ENCODE measurements at places on chromosomes 6 and 20.

GRCh38 chr6:36593569-36594028 lies 563 bp upstream of the SRSF3 start:
- DNase-seq: peak; percentile 32

- DNase-seq: no peak
Observed at GRCh38 chr6:109722011-109722410, 30.9 kb downstream of the FIG4 start.

GRCh38 chr6:33632558-33633039 lies 11.5 kb downstream of the ITPR3 start:
- no peak for DNase-seq

GRCh38 chr6:48183811-48184605 lies 73.0 kb upstream of the PTCHD4 start:
- DNase-seq: no peak

GRCh38 chr20:42027746-42028268 lies 409.6 kb upstream of the CHD6 start:
- DNase-seq: no peak

GRCh38 chr20:51543422-51543788 lies 886 bp upstream of the NFATC2 start:
- no peak for DNase-seq

DNA sequence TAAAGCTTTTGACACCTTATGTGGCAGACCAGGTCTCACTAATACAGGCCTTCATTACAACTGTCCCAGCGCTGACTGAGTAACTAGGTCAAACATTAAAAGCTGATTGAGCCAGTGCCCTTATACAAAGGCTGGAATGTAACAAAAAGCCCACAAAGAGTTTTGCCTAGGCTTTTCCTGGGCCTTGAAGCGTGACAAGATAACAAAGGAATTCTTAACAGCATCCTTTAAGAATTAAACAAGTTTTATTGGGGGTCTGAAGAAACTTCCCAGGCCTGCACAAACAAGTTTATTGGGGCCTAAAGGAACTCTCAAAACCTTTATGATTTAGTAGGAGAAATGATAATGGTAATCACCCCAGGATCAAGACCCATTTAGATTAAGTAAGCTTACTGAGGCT lies 267.6 kb upstream of the FAM83B start:
- DNase-seq: no peak

DNA sequence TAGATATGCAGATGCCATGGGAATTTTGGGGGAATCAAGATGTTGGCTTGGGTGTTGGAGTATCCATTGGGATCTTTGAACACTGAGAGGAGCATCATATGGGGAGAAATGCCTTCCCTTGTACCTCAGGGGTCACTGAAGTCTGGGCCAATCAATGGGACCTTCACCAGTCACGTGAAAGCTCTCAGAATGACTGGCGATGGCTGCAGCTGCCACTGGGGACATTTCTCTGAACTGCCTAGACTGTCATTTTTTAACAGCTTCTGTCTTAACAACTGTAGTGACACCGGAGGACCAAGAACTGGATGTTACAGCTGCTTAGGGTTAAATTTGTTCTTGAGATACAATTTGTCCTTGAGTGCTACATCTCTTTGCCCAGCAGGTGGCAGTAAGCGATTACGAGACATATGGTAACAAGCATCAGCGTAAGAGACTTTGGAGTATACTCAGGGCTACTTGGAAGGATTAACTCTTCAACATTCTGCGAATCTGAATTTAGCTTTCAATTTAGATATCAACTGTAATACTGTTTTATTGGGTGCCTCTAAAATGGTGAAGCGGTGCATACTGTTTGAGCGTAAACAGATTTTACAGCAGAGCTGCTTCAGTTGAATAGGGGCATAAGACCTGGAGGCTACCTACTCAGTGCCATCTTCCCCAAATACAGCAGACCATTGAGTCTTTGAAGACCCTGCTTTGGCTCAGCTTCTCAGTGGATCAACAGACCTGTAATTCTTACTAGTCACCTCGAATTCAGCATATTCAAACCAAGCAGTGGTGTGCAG lies 36.0 kb downstream of the CCN2 start:
- no peak for DNase-seq

DNA sequence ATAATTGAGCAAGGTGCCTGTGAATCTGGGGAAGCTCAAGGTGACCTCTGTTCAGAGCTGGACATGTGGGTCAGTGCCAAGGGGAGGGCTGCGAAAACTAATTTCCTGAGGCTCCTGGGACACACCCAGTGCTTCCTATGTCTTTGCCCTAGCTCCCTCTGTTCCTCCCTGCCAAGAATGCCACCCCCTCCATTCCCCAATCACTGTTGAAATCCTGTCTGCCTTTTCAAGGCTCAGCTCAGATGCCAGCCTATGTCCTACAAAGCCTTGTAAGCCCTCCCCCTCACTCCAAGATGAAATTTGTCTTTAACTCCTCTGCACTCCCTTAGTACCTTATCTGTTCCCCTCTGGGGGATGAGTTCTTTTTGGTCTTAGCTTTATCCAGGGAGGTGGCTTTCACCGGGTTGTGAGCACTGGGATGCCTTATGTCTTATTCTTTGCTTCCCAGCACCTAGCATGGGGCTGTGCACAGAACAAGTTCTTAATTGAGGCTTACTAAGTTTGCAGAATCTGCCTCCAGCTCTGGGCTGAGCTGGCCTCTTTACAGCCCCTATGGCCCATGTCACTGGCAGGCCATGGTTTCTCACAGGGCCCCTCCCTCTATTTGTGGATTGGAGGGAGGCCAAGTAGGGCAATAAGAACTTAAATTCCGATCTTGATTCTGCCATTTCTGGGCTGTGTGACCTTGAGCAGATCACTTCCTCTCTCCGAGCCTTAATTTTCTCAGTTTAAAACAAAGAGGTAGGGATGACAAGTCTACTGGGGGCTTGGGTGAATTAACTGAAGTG lies 51.5 kb upstream of the EPB41L1 start:
- no peak for DNase-seq

GRCh38 chr6:56683882-56684281 lies 41.2 kb upstream of the DST start:
- DNase-seq: no peak

GRCh38 chr6:97423190-97423589 lies 140.2 kb upstream of the MMS22L start:
- DNase-seq: no peak

- no peak for DNase-seq
Observed at GRCh38 chr20:16095226-16095625, 478.0 kb downstream of the KIF16B start.

- DNase-seq: no peak
Observed at GRCh38 chr6:36484736-36485135, 41.9 kb downstream of the KCTD20 start.

GRCh38 chr6:112691289-112691688 lies 344.2 kb downstream of the RFPL4B start:
- no peak for DNase-seq

- no peak for DNase-seq
Observed at GRCh38 chr20:29123861-29124260, 2133.6 kb upstream of the DEFB115 start.

GRCh38 chr20:2700913-2701620 lies 8.5 kb downstream of the EBF4 start:
- DNase-seq: no peak

DNA sequence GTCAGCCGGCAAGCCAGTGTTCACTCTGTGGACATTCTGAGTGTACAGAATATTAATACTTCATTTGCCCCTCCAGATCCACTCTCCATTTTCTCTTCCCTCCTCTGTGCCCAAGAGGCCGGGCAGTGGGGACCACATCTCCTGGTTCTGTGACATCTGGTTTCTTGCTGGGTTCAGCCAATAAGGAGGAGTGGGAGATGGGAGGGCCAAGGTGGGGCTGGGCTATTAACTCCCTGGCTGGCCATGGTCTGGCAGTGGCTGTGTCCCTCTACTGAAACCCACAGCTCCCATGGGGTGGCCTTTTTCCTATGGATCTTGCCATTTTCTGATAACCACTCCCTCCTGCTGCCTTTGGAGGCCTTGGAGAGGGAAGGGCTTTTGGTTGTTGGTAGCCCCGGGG lies 30.0 kb upstream of the SALL4 start:
- DNase-seq: no peak
